ENCODE measurements at places on chromosomes 11 and 22. TPM values are rescaled to one million over a fixed set of nuclear protein-coding genes. Genes with fewer than 3 reads are reported as not detected.

DNA sequence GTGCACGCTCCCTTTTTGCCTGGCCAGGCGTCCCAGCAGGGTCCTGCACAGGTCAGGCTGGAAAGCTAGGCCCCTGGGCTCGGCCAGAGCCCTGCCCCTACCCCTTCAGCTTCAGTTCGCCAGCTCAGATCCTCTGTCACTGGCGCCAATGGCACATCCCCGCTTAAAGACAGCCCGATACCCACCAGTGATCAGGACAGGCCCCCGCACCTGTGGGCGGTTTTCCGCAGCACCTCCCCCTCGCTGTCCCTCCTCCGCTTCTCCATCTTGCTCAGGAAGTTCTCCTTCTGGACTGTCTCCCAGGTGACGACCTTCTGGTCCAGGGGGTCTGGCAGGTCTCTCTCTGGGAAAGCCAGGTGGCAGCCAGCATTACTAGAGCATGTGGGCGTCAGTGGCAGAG lies 5.9 kb downstream of the TSSC4 start:
- no peak for DNase-seq

- no peak for DNase-seq
Observed at GRCh38 chr11:120028181-120028896, 109.6 kb downstream of the TRIM29 start.

GRCh38 chr22:41446057-41446501 lies 522 bp downstream of the TOB2 start:
- DNase-seq: no peak

DNA sequence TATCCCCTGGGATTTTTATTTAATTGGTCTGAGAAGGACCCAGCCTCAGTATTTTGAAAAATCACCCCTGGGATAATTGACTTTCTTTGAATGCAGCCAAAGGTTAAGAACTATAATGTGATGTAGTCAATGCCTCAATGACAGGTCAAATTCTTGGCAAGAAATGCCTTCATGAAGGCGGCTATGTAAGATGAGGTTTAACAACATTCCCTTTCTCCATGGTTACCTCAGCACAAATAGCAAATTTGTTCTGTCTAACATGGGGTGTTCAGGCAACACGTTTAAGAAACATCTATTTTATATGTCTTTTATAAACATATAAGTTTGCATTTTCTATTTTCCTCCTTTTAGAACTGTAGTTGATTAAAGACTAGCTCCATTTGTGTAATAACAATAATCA lies 5.3 kb downstream of the SLN start:
- DNase-seq: no peak

GRCh38 chr11:120197251-120197891 lies 13.5 kb upstream of the OAF start:
- DNase-seq: no peak

DNA sequence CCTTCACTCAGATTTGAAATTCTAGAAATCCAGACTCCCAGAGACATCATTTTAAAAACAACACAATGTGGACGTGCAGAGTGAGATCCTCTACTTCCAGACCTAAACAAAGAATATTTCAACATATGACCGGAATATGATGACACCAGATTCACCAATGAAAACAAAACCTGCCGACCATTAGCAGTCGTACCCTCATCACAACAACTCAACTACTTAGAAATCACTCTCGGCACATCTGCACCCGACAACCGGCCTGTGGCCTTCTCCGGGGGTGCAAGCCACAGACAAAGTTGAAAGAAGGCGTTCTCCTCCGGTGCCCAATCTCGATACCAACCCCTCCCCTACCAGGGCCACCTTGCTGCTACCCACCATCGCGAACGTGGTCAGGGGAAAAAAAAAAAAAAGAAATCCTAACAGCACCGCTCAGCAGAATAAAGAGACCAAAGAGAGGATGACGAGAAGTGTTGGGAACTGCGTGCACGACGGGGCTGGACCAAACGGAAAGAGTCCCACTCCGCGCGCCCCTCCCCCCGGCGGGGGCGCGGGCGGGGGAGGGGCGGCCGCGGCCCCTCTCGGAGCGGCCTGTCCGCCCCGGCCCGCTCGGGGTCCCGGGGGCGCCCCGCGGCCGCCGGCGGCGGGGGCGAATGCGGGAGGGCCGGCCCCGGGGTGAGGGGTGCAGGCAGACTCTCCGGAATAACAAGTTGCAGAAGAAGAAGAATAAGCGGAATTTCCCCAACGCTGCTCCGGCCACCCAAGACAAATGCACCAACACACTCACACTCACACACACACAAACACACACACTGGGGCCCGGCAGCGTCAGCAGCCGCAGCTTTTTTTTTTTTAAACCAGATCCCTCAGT lies 1.7 kb downstream of the PHF21A start:
- peak; percentile 58 for DNase-seq

DNA sequence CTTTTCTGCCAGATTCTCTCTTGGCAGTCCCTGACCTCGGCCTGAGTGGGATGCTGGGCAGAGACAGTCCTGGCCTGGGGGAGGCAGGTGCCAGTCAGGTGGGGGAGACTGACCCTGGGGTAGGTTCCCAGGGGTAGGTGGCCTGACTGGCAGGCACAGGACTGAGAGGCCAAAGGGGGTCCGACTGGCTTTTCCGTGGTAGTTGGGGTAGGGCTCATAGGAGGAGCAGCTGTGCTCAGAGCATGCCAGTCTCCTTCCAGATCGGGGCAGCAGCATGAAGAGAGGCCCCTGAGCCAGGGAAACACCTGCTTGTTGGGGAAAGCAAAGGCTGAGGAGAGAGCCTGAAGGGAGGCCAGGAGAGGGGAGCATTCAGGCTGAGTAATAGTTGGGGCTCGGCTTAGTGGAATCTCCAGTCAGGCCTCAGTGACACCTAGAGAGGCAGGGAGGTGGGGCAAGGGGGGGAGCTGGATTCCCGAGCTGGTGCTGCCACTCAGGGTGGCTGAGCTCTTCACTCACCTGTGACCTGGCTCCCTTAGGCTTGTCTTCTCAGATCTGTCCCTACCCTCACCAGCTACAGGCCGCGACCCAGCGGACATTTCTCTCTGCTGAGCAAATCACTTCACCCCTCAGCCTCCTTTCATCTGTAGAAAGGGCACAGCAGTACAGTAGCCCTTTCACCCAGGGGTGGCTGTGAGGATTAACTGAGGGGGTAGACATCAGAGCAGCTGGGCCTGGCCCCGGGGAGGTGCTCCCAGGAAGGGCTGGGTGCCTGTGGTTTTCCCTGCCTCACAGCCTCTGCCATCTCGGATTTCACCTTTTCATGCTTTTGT lies 26.2 kb downstream of the MCM5 start:
- DNase-seq: no peak

GRCh38 chr11:33178443-33179180 lies 17.3 kb upstream of the CSTF3 start:
- no peak for DNase-seq

GRCh38 chr11:1338201-1339065 lies 29.0 kb upstream of the TOLLIP start:
- no peak for DNase-seq

DNA sequence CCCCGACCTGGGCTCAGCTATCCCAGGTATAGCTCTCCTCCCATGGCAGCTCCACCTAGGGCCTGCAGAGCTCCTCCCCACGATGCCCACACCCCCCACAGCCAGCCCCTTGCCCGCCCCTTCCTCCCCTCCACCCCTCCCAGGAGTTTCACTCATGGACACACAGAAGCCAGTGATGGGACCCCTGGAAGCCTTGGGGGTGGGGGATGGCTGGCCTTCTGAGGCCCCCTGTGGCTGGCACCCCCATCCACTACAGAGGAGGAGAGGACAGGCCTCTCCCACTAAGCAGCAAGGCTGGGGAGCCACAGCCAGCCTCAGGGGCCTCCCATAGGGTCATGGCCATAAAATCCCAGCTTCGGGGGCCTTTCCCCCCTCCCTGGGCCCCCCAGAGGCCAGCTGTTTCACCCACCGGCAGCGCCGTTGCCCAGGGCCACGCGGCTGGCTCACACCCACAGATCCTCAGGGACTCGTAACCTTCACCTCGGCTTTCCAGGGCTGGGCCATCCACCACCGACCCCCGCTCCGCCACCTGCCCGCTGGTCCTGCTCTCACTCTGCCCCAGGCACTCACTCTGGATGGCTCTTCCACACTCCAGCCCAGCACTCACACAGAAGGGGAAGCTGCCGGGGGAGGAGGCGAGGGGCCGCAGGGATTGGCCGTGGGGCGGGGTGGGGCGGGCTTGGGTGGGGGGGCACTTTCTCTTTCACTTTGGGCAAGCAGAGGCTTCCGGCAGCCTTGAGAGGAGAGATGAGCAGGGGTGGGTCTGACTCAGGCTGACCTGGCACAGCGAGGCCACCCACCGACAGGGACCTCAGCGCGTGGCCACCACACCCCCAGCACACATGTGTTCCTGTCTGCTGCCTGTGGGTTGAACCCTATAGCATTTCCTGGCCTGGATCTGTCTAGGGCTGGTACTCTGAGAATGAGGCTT lies 2.2 kb downstream of the SLC25A22 start:
- DNase-seq: peak; percentile 60

DNA sequence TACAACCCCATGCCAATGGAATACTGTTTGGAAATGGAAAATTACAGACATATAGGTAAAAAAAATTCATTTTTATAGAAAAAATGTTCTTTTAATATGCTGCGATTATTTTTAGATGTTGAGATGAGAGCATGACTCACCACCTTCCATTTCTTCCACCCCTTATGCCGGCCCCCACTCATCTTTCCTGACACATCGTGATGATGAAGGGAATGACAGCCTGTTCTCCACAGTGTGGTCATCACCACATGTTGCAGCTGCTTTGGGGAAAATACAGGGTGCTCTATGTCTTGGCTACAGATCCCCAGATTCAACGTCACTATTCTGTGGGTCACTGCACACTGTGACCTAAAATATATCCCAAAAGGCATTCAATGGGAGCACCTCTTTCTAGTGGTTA lies 916.2 kb downstream of the METTL15 start:
- no peak for DNase-seq

- no peak for DNase-seq
Observed at GRCh38 chr11:117458275-117459122, 130.8 kb downstream of the CEP164 start.

DNA sequence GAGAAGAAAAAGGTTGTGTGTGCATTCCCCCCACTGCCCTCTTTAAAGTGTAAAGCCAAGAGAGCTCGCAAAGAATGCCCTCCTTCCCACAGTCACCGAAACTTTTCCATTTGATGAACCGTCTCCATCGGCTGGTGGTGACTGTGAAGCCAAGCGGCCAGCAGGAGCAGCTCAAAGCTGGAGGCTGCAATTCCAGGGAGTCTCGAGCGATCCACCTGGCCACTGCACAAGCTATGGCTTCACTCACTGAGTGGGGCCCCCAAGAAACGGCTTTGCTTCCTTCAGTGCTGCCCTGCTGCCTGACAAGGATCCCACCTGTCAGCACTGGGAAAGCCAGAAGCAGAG lies 117.7 kb downstream of the ABTB2 start:
- no peak for DNase-seq

DNA sequence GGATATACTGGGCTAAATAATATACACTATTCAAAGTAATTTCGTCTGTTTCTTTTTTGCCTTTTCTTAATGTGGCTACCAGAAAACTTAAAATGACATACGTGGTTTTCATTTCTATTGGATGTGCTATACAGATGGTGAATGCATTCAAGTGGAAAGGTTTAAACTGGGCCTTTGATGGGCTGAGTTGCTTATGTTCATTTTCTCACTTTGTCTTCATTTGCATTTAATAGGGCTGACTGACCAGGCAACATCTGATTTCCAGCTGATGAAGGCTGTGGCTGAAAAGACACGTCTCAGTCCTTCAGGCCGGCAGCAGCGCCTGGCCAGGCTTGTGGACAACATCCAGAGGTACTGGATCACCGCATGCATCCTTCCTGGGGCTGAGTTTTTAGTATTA lies 27.9 kb downstream of the PIWIL4 start:
- DNase-seq: no peak

GRCh38 chr22:47209040-47209514 lies 446.6 kb downstream of the TBC1D22A start:
- no peak for DNase-seq

DNA sequence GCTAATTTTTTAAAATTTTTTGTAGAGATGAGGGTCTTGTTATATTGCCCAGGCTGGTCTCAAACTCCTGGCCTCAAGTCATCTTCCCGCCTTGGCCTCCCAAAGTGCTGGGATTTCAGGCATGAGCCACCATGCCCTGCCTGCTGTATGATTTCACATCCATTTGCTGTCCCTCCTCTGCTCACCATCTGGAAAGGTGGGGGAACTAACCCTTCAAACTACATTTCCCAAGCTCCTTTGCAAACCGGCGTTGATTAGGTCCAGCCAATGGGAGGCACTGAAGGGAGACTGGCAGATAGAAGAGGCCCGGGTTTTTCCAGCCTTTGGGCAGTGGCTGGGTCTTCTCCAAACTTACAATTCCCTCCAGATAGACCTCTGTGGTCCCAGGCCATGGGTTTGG lies 19.3 kb downstream of the RFPL1 start:
- DNase-seq: no peak

DNA sequence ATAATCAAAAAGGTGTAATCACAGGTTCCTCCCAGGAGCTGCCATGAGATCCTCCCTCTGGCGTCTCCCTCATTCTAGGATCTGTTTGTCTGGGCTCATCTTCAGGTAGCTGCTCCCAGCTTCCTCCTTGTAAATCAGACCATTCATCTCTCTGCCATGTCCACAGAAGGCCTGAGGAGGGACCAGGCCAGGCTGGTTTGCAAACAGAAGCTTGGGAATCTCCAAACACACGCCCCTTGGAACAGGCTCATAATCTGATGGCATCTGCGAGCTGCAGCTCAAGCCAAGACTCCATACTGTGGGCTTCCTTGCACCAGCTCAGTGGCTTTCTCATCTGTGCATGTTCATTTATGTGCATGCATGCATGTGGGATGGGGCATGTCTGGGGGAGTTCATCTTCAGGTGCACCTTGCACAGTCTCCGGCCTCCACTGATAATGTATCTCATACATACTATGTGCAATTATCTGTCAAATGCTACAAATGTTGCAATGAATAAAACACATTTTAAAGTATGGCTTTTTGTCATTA lies 134.9 kb downstream of the NXPE2 start:
- no peak for DNase-seq

DNA sequence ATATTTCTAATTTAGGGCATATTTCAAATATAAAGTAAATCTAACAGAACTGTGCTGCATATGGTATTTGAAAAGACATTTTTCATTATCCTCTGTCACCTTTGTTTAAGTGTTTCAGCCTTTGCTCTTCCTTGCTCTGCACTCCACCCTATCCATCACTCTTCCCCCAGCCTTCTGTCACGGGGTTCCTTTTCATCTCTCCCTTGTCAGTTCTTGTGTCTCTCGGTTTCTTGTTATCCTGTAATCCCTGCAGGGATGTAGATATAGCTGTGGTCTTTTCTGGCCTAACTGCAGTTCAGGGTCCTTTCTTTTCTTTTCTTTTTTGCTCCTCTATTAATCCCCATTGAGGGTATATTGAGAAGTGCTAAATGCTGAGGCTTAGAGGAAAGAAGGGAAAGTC lies 261.9 kb downstream of the DCDC1 start:
- DNase-seq: no peak

GRCh38 chr11:128765571-128766549 lies 72.0 kb downstream of the FLI1 start:
- DNase-seq: no peak

Gene TRIM6
- not detected for total RNA-seq

Gene PLCB3
- total RNA-seq: 8.8 TPM

Gene GLB1L3
- total RNA-seq: 1.2 TPM

Gene SVIP
- total RNA-seq: 80.7 TPM

Gene CFAP300
- not detected for total RNA-seq

Gene TCN1
- not detected for total RNA-seq

Gene OTOG
- total RNA-seq: not detected

Gene GPR83
- total RNA-seq: 0.11 TPM

Gene RGL4
- 15.2 TPM for total RNA-seq

Gene NLRP6
- total RNA-seq: 32.0 TPM
